RWPE2 (cell line): ENCODE measurements at places on chromosomes 5 and 9.

- no peak for DNase-seq
These were observed 782.9 kb downstream of the CDH12 start for GRCh38 chr5:22070186-22070728.

DNA sequence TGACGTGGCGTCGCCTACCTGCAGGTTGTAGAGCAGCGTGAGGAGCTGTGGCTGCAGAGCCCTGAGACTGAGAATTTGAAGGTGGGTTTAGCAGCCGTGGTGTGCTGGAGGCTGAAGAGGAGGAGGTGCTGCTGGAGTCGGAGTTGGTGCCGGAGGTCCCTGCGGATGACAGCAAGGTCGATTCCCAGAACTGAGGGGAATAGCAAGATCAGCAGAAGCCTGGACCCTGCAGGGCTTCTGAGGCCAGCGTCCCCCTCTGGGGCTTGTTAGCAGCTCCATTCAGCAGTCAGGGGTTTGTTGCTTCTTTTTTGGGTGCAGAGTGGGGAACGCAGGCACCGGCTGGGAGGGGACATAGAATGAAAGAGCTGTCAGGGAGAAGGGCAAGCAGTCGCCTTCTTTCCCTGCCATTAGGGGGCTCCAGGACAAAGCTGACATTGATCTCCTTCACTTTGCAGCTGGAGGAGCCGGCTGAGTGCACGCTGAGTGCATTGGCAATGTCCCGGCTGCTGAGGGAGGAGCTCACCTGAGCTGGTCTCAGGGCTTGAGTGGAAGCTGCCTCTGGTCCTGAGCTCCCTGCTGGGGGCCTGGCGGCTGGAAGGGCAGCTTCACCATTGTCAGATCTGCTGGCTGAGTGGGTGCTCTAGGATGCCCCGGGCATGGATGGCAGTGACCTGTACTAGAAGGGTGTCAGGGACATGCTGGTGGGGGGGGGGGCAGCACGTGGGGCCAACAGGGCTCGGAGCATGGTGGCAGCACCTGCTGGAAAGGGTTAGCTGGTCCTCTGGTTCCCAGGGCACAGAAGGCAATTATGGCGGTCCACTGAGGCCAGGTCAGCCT is 20.8 kb downstream of the OBP2B start:
- DNase-seq = no peak

GRCh38 chr9:79575547-79575946 is 3.8 kb downstream of the TLE4 start:
- DNase-seq = no peak

- no peak for DNase-seq
These were observed 707.1 kb downstream of the EFNA5 start for GRCh38 chr5:106963630-106964029.

GRCh38 chr9:6714176-6714575 is 43.6 kb upstream of the KDM4C start:
- DNase-seq = no peak

DNA sequence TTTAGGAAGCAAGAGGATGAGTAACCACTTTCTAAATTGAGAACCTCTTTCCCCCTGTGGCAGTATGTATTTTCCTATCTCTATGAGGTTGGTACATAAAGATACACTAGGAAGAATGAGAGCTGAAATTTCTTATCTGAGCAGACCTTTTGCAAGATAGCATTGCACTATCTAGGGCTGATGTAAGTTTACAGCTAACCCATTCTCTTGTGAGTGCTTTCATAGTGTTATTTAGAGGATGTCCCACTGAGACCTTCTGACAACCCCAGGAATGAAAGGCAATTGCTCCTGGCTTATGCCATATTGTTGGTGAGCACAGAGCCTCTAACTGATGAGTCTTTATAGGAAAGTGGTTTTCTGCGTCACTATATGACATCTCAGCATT is 1209.3 kb upstream of the CDH6 start:
- no peak for DNase-seq

DNA sequence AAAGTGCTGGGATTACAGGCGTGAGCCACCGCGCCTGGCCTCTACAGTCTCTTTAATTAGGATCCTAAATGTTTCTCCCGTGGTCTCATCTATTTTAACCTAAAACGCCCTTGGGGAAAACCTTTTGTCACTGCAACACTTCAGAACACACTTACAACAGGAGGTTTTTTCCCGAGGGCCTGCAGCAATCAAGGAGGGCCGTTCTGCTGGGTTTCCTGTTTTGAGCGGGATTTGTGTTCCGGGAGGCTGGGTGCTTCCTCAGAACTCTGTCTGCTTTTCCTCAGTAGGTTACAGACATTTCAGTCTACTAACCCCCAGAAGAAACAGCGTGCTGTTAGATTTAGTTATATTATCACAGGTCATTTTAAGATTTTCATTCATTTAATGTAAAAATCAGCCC is 65.4 kb upstream of the IRX4 start:
- no peak for DNase-seq
